ENCODE measurements at places on chromosomes 13 and 19.

- DNase-seq: no peak
These were observed 63.7 kb downstream of the CRYL1 start for GRCh38 chr13:20461860-20462532.

GRCh38 chr13:77975358-77976042, 56.9 kb upstream of the EDNRB start:
- DNase-seq: no peak

- DNase-seq: no peak
These were observed 7.3 kb upstream of the STRN4 start for GRCh38 chr19:46753420-46754155.

- no peak for DNase-seq
These were observed 4.9 kb downstream of the ACP4 start for GRCh38 chr19:50794876-50795663.

DNA sequence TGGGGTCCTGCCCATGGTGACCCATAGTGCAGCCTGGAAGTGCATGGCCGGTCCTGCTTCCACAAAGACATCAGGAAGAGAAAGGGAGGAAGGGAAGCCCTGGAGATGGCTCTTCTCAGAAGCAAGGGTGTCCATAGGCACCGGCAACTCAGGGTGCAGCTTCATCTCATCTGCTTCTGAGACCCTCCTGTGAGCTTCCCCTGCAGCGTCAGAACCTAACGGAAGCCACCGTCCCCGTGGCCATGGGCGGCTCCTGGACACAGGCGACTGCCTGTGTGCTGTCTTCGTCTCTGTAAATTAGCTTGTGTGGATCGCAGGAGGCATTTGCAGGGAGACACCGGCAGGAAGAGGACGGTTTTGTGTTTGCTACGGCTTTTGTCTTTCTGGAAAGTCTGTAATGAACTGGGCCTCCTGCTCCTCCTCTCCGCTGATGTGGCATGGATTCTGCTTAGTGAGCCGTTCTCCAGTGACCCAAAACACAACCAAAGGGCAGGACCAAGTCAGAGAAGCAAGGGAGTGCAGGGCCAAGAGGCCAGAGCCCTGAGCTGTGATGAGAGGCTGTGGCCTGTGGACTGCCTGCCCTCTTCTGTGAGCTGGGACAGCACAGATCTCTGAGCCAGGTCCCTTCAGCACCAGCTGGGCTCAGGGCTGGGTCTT, 2.5 kb downstream of the ATP4B start:
- DNase-seq: no peak

DNA sequence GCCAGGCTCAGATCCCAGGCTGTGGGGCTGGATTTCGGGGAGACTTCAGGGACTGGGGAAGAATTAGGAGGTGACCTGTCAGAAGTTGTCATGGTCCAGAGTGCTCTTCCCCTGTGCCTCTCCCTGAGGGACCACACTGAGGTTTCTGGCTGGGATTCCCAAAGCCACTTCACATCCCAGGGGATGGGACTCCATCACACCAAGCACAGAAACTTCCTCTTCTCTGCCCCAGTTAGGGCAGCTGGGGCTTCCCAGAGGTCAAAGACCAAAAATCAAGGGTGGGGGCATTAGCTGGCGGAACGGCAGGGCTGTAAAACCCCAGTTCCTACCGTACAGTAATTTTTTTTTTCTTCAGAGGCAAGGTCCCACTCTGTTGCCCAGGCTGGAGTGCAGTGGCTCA, 7.4 kb downstream of the FCER2 start:
- no peak for DNase-seq

DNA sequence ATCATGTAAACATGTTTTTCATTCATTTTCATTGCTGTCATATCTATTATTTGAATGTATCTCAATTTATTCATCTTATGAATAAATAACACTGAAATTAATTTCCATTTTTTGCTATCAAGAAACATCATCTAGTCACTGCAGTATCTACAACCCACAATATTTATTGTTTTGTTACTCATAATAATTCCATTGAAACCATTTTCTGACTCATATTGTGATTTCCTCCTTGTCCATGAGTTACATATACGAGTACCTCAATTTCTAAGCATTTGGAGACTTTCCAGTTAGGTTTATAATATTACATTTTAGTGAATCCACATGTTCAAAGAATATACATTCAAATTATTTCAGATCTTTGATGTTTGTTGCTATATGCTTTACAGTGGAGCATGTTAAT, 1524.0 kb downstream of the SLITRK1 start:
- DNase-seq: no peak

DNA sequence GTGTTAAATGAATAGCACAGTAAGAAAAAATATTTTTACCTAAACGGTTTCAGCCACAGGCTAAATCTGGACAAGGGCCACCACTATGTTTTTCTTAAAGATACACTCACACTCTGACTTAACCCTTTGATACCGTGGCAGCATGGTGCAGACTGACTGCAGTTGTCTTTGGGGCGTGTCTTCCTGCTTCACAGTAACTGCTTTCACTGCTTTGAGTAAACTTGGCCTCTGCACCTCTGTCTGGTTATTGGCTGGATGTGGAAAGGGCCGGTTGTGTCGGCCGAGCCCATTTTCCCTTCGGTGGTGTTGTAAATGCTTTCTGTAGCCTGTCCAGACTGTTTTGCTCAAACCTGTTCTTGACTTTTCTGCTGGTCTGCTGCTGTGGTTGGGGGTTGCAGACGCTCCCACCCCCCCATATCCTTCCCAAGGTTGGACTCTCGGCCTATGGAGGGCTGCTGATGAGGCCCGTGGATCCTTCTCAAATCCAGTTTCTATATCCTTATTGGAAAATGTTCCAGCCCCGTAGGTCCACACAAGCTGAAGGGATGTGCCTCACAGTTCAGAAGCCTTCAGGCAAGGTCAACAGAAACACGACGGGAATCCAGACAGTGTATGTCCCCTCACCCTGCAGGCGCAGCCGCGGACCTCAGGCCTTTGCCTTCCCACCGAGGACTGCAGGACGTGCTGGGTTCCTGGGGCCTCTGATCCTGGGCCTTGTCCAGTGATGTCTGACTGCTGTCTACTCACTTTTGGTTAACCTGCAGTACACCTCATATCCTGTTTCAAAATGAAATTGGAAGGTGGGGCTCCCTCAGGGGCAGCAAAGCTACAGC, 90.2 kb upstream of the RNF113B start:
- no peak for DNase-seq

DNA sequence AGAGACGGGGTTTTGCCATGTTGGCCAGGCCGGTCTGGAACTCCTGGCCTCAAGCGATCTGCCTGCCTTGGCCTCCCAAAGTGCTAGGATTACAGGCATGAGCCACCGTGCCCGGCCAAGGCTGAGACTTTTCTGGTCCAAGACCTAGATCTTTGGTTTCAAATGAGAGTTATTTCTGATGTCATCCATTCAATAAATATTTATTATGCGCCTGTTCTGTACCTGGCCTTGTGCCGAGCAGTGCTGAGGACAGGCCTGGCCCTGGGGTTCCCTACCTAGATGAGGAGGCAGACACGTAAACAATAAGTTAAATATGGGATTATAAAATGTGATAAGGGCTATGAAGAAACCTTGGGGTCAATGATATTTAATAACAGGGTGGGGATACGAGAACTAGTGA, 4.5 kb downstream of the RELB start:
- no peak for DNase-seq

GRCh38 chr13:114311387-114311786, 2.9 kb upstream of the CHAMP1 start:
- no peak for DNase-seq

DNA sequence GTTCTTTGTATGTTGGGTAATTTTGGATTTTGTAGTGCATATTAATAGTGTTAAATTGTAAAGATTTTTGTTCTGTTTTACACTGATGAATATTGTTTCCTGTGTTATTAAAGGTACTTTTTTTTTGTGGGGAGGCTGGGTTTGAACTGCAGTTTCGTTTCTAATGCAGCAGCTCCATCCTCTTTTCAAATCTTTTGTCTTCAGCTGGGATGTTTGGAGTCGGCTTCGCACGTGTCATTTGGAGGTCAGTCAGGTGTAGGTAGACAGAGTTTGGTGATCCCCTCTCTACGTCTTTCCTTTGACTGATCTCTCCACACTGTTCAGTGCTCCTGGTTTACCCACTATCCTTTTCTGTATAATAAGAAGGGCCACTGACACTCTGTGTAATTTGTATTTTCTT, 30.3 kb downstream of the TDRD3 start:
- no peak for DNase-seq

DNA sequence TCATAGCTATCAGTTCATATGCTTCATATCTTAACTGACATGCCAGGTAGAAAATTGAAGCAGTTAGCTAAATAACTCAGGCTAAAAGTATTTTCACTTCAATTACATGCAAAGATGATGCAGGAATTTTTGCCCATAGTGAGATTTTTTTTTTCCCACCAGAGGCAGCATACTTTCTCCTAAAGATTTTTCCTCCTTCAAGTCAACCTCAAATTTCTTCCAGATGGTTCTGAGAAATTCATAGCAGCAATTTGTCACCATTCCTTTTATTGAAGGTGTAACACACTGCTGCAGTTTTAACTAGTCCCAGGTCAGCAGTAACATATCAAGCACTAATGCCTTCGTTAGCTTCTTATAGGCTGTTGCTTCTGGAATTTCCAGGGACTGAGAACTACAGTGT, 141.9 kb downstream of the SUCLA2 start:
- no peak for DNase-seq

DNA sequence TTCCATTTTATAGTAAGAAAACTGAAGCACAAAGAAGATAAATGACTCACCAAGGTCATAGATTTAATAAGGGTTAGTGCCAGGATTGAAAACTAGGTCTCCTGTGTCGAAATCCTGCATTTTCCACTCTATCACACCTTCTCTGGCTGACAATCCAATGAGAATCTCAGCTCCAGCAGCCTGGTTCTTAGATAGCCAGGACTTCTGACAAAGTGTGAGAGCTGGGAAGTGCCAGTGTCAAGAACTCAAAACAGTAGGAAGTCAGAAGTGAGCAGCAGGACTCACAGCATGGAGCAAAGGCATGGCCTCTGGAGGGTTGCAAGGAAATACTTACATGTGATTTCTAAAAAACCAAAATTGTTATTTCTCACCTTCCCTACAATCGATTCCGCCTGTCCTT, 24.3 kb downstream of the KCTD12 start:
- no peak for DNase-seq

DNA sequence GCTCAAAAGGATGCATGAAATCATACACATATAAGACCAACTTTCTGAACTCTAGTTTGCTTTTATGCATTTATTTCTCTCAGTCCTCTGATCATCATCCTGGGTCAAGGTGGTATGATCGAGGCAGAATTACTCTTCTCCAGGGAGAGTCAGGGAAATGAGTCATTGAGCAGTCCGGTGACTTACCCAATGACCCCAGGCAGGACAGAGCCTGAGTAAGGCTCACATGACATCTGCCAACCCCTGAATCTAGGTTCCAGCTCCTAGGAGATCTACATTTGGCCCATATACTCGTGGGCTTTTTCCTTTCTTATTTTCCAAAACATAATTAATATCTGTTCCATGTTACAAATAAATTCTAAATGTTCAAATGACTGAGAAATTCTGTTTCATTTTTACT, 502.3 kb downstream of the FOXO1 start:
- DNase-seq: no peak

DNA sequence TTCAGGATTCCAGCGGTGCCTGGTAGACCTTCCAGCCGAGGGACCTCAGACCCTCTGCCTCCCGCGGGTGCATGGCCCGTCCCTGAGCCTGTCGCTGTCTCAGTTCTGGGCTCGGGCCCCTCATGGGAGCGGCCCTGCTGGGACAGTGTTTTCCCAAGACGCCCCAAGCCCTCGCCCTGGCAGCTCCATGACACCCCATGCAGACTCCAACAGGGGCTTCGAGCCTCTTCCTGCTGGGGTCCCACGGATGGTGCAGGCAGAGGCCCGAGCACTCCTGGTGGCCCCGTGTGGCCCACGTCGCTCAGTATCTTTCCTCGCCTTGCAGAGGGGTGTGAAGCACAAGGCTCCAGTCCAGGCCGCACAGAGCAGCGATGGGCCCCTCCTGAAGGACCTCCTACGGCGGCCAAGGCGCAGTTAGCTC, 88.8 kb upstream of the MCF2L start:
- DNase-seq: no peak

GRCh38 chr13:113413178-113413897, 40.0 kb downstream of the ADPRHL1 start:
- DNase-seq: no peak

DNA sequence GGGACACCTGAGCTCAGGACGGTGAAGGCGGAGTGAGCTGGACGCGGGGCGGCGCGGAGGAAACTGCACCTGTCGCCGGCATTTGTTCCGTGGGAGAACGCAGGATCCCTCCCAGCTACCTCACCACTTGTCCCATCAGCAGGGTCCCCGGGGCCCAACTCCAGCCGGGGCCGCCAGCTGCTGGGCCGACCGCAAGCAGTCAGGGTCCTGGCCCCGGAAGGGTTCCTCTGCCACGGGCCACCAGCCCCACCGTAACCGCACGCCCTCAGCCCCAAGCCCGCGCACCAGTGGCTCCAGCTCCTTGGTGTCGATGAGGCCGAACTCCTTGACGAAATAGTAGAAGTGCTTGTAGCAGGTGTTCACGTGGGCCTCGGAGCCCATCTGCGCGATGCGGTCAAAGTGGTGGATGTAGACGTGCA, 19.6 kb downstream of the MOB3A start:
- no peak for DNase-seq

DNA sequence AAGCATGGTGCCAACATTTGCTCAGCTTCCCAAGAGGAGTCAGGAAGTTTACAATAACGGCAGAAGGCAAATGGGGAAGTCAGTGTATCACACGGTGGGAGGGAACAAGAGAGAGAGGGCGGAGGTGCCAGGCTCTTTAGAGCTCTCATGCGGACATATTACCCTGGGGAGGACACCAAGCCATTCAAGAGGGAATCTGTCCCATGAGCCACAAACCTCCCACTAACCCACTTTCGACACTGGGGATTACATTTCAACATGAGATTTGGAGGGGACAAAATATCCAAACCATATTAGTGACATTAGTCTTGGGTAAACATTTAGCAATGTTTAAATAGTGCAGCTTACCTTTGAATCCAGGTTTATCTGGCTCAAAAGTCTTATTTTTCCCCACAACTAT, 69.9 kb downstream of the SLAIN1 start:
- DNase-seq: no peak

GRCh38 chr13:64855506-64855905, 2374.6 kb downstream of the PCDH9 start:
- DNase-seq: no peak
